ENCODE measurements at places on chromosomes 12 and 14.

DNA sequence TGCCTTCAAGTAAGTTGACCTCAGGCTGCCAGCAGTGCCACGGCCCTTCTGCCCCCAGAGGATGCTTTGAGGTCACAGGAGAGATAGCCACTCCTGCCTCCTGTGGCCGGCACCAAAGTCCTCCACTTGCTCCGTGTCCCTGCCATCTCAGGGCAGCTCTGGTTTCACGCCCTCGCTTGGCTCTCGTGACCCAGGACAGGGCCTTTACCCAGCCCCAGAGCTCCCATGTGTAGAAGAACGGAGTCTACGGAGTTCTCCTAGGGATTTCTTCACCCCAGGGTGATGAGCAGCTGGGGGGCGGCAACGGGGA is 178.1 kb downstream of the ADGRD1 start:
- DNase-seq = no peak

DNA sequence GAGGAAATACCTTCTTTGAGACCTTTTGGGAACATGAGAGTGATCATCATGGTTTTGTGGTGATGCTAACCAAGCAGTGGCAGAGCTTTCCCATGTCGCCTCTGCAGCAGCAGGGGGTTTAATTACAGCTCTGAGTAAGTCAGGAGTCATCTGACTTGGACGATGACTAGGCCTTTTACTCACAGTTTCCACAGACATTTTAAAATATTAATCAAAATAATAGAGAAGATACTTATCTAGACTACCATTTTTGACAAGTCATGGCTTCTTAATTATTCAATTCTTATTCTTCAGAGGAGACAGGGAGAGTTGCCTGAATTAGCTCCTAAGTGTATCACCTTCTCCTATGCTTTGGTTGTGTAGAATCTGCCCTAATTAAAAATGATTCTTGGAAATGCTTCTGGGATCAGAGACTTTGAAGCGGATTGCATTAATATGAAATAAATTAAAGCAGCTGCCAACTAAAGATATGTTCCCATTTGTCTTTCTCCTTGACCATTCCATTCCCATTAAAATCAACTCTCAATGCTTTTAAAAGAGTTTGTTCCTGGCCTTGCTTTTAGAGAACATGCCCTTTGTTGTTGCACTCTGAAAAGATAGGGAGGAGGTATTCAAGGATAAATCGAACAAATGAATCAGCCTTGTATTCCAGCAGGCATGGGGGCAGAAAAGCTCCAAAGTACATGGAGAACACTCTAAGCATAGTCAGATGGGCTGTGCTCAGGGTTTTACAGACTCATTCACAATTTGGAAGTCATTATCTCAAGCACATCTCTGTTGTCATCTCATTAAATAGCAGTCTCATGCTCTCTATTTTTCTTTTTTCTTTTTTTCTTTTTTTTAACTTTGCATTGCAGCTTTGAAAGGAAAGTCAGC is 7.7 kb upstream of the IFNG-AS1 start:
- no peak for DNase-seq

DNA sequence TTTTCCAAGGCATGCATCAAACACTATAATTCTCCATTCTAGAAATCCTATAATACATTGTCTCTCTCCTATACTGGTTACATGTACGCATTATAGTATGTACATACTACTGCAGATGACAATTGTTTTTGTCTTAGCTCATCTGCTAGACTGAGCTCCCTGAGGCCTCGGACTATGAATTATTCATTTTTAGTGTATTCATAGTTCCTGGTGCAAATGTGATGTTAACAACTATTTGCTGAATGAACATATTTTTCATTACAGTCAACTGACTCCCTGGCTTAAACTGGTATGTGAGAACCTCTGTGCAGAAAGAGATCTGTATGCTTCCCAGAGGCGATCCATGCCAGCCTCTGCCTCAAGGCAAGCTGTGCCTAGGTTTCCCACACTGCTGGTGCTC is 91.8 kb upstream of the PARP11 start:
- no peak for DNase-seq

DNA sequence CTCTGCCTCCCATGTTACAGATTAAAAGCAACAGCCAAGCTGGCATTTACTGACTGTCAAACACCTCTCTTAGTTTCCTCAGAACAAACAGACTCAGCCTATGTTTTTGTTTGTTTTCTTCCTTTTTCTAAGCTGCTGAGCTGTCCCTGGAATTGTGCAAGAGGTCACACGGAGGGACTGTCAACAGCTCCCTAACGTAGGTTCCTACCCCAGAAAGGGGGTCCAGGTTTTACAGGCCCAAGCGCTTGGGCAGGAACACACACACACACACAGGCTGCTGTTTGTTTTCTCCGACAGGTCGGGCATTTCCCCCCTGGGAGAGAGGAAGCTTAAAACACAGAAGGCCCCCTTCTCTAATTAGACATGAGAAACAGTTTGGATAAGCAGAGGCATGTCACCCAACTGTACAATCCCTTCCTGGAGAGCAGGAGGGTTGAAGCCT is 739.6 kb upstream of the TBX3 start:
- no peak for DNase-seq

GRCh38 chr12:15562263-15562662 is 226.9 kb downstream of the EPS8 start:
- DNase-seq = no peak
